Activated T-helper 1 cell treated with Interleukin-2 at 50 U/mL for 16 hours (primary cell): ENCODE measurements at places on chromosomes 5 and 9.

DNA sequence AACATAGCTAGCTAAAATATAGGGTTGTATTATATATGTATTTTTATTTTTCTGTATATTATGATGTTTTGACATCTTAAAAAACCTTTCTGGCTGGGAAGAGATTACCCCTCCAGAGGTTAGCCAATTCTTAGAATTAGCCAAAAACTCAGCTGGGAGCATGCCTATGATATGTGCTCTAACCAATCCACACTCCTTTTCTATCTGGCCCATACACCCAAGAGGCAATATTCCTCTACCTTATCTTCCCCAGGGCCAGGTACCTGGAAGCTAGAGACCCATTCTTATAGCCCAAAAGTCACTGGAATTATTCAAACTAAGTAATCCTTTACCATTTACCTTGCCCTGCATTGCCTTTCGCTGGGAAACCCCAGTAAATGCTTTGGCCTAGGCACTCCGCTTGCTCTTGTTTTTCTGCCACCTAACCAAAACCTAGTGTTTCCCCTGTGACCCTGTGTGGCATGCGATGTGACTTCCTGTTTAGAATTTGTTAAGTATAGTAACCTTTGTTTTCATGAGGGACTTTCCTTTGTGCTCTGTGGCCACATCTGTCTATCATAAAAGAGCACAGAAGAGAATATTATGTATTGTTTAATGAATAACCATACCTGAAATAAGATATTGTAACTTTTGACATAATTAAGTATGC is 37.4 kb downstream of the CSNK1G3 start:
- peak; percentile 10 for DNase-seq

- no peak for DNase-seq
Observed at GRCh38 chr5:61332358-61332749, 296 bp downstream of the ZSWIM6 start.

- DNase-seq: no peak
Observed at GRCh38 chr5:19771174-19771835, 216.7 kb downstream of the CDH18 start.

GRCh38 chr9:14281876-14282275 is 32.1 kb downstream of the NFIB start:
- DNase-seq: no peak

DNA sequence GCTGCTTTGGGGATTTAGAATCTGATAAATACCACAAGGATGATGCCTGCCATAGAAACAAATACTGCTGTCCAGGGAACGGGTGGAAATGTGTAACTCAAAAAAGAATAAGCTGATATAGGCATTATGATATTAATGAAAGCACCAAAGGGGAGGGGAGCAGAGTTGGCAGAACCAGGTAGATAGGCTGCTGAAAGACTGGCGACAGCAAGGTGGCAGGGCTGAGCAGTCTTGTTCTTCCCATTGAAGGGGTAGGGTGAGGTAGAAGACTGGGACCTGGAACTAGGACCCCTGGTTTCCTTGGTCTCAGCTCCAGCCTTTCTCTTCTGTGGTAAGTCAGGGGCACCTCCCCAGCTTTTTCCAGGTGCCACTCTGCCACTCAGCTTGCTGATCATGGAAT is 31.4 kb upstream of the TMOD1 start:
- DNase-seq: no peak
